Amygdala (tissue), 56 donors: ENCODE measurements at places on chromosomes 5 and 9.
A peak's percentile ranks its signal among the peaks of the same experiment; 100 is the strongest.

DNA sequence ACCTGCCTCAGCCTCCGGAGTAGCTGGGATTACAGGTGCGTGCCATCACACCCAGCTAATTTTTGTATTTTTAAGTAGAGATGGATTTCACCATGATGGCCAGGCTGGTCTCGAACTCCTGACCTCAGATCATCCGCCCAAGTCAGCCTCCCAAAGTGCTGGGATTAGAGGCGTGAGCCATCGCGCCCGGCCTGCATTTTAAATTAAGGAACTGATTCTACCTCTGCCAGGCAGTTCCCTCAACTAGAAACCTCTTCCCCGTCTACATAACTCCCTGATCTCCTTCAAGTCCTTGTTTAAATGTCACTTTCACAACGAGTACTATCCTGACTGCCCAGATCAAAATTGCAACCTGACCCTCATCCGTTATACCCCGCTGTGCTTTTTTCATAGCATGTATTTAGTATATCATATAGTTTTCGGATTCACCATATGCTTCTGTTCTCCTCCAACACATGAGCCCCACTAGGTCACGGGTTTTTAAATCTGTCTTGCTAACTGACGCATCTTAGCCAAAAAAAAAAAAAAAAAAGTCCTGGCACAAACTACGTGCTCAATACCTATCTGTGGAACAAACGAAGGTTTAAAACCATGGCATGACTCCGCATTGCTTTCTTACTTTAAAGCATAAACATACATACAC, 858 bp upstream of the SOWAHA start:
- DNase-seq, result no peak

- DNase-seq, result no peak
These were observed 1.8 kb downstream of the HACD4 start for GRCh38 chr9:21029661-21030060.

DNA sequence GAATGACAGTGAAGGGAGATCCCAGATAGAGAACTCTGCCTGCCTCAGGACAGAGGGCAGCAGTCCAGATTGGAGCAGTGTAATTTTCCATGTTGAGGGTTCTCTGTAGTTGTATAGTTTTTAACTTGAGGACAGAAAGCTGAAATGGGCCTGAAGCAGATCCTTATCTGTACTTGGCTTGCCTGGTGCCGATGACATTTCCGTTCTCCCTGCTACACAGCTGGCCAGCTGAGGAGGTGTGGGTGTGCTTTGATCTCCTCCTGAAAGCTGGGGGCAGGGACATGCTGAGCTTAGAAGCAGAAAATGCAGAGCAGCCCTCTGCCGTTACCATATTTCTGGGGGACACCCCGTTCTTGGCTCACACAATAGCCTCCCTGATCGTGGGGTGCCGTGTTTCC, 10.5 kb downstream of the GLRX start:
- DNase-seq, result no peak

DNA sequence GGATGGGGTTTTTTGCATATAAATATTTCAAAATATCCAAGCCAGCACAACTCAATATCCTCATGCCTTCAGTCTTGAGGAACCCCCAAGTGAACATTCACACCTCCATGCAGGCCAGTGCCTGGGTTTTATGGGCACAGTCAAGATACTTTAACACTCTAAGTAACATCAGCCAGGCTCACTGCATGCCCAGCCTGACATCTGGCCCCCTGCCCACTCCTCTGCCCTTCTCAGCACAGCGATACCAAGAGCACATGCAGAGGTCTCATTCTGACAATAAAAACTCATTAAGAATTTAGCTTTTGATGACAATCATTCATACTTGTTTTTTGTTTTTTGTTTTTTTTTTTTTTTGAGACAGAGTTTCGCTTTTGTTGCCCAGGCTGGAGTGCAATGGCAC, 250.0 kb downstream of the CWC27 start:
- DNase-seq, result no peak

- no peak for DNase-seq
These were observed 285.2 kb upstream of the SEMA6A start for GRCh38 chr5:116859666-116860320.

GRCh38 chr9:107361816-107362215, 78.7 kb downstream of the RAD23B start:
- no peak for DNase-seq

DNA sequence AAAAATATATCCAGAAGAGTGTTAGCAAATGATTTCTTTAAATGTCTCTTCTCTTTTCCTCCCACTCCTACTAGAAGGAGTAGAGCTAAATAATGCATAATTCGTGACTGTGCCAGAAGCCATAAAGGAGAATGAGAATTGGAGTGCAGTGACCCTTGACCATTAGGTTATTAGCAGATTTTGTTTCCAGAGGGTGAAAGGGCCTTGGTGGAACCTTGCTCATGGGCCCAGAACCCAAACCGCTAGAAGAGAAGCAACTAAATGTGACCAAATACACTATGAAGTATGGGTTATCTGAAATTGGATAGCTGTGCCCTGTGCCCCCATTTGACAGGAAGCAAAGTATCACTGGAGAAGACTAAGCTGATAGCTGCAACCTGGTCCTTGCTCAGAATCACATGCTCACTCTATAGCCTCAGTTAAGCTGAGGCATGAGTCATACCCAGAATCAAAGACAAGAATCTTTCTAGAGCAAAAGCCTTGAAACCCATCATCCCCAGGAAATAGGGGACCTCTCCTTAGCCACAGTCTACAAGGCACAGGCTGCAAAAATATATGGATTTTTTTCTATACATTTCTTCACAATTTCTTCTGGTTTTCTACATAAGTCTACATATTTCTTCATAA, 36.3 kb downstream of the CAPSL start:
- DNase-seq, result no peak

DNA sequence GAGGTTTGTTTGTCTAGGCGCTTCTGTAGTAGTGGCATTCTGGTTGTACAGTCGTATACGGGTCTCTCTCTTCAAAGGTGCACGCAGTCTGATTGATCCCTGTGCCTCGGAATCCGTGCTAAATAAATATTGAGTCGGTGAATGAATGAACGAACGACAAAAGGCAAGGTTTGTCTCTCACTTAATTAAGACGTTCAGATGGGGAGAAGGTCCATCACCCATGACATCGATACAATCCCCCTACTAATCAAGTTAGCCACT, 500 bp upstream of the CREBRF start:
- DNase-seq, result no peak

GRCh38 chr9:304519-305185, 90.0 kb downstream of the DOCK8 start:
- DNase-seq, result no peak

GRCh38 chr9:125561509-125562148, 145.4 kb downstream of the MAPKAP1 start:
- DNase-seq, result no peak

DNA sequence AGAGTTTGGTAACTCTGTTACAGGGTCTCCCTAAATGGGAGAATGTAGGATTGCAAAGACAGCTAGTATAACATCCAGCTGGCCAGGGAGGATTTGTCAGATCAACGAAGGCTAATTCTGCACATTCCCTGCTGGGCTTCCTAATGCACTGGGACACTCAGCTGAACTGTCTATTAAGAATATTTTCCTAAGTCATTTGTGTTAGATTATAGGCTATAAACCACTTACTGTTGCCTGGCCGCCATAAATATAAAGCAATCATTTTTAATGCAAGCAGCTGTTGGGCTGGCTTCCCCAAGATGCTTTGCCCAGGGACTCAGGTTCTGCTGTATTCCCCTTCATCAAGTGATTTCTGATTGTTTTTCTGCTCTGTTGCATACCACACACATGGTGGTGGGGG, 35.3 kb upstream of the SLIT3 start:
- DNase-seq, result no peak

DNA sequence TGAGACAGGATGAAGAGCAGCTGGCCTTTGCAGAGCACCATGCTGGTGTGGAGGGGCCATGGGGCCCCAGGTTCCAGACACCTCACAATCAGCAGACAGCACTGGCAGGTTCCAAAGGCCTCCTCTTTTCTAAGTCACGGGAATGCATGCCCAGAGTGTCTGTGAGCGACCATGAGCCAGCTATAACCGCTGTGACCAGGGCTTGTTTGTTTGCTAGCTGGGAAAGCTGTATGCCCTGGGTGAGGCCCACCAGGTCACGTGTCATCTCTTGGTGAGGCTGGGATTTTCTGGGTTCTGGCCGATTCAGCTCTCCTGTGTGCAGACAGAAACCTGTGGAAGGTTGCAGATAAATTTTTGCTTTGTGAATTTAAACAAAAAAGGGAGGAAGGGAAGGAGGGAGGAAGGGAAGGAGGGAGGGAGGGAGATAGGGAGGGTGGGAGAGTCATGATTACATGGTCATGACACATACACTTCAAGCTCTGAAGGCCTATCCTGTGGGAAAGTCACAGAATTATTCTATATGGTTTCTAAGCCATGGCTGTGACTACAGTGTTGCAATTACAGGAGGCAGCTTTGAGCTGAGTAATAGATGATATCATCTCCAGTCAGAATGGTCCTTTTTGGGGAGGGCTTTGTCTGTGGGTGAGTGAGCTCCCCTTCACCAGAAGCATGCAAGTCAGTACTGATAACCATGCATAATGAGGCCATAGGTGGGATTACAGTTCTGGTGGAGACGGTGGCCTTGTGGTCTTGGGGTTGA, 37.2 kb downstream of the PAPPA start:
- DNase-seq, result no peak

DNA sequence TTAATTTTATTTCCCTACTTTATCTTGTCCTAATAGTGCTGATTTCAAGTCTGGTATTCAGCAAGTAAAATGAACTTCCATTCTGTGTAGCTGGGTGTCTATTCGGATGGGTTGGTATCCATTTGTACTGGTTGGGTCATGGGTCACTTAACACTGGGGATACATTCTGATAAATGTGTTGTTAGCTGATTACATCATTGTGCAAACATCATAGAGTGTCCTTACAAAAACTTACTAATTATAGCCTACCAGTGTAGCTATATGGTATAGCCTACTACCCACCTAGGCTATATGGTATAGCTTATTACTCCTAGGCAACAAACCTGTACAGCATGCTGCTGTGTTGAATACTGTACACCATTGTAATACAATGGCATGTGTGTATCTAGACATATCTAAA, 1373.7 kb upstream of the DMAC1 start:
- no peak for DNase-seq

DNA sequence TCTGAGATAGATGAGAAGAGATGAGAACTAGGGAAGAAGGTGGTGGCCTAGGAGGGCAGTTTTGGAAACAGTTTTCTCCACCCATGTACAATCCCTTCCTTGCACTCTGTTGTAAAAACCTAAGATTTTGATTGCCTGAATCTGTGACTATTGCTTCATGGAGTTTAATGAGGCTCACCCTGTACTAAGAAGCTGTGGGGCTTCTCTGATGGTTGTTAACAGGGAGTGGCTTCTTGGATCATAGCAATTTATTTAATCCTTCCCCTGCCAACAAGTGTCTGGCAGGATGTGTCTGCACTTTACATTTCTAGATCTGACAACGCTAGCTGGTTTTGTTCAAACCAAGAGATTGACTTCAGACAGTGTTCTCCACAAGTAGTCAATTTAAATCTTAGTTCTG, 74.7 kb upstream of the C5orf46 start:
- no peak for DNase-seq

DNA sequence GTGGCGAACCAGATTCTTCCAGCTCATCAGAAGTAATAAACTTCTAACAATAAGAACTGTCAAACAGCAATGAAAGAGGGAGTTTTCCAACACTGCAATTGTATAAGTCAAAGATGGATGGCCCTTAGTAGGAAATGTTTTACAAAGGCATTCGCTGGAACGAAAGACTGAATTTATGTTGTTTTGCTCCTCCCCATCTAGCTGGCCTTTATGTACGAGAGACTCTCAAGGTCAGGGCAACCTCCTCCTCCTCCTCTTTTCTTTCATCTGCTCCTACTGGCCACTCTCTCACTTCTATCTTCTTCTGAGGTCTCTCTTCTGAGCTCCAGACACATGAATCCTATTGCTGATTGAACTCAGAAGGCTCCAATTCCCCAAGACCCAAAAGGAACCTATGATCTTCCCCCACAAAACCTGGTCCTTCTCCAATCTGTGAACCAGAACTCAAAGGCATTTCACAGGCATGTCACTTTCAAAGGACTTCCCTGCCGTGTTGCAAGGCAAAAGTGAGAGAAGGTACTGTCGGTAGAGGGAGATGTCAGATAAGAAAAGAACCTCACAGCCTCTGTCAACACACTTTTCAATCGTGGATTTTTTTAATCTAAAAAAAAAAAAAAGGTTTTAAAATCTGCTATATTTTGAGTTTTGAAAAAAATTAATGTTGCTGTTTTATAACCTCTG, 28.5 kb upstream of the PUM3 start:
- peak; percentile 14 for DNase-seq

GRCh38 chr5:9479361-9479760, 66.5 kb downstream of the SEMA5A start:
- DNase-seq, result no peak

DNA sequence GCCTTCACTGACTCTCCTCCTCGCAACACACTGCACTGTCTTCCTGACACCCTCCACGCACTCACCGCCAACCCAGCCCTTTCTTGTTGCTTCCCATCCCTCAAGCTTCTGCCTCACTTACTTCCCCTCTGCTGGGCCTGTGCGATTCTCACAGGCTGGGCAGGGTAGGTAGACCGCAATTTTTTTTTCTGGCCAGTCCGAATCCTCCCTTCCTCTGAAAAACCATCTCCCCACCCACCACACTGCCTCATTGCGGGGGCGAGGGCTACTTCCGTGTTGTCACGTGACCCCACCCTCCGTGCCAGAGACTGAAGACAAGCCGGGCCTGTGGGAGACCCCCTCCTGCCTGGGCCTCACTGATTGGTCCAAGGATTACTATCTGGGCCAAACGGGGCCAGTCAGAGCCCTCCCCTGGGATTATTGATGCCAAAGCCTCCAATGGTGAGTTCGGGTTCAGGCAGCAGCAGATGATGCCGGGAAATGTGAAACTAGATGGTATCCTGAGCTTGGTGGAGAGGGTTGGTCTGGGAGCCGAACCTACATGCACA, 73.1 kb downstream of the STK10 start:
- DNase-seq, result no peak

GRCh38 chr9:22033012-22033630, 24.0 kb upstream of the CDKN2B start:
- no peak for DNase-seq

DNA sequence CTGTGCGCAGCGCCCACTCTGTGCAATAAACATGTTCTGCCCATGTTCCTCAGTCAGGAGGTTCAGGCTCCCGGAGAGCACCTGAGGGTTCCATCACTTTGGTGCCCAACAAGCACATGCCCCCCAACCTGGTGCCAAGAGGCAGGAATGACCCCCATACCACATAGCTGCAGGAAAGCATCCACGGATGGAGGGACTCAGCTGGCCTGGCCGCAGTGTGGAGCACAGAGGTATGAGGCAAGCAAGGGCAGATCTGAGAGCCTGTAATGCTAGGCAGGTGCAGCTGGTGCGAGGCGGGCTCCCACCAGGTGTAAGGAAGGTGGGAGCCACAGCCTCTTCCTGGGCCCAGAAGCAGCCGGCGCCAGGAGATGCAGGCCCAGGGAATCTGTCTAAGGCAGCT, 4.3 kb upstream of the MRNIP start:
- DNase-seq, result no peak

- no peak for DNase-seq
These were observed 145.1 kb downstream of the IRX1 start for GRCh38 chr5:3740546-3741373.

DNA sequence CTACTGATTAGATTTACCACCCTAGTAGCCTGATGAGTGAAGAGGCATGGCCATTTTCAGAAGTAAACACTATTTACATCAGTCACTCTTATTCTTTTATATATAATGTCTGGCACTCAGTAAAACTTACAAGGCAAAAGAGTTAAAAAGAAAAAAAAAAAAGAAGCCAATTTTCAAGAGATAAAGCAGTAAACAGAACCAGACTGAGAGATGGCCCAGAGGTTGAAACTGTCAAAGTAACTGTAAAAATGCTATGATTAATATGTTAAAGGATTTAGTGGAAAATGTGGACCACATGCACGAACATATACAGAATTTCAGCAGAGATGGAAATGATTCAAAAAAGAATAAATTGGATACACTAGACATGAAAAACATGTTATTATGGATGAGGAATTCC, 6.4 kb upstream of the GPR150 start:
- no peak for DNase-seq
